CD4-positive, alpha-beta T cell treated with Interleukin-4 for 1 hour (primary cell): ENCODE measurements at places on chromosomes 7 and 10.
A peak's percentile ranks its signal among the peaks of the same experiment; 100 is the strongest.

GRCh38 chr10:31011665-31012022 lies 20.0 kb downstream of the ZNF438 start:
- no peak for DNase-seq

DNA sequence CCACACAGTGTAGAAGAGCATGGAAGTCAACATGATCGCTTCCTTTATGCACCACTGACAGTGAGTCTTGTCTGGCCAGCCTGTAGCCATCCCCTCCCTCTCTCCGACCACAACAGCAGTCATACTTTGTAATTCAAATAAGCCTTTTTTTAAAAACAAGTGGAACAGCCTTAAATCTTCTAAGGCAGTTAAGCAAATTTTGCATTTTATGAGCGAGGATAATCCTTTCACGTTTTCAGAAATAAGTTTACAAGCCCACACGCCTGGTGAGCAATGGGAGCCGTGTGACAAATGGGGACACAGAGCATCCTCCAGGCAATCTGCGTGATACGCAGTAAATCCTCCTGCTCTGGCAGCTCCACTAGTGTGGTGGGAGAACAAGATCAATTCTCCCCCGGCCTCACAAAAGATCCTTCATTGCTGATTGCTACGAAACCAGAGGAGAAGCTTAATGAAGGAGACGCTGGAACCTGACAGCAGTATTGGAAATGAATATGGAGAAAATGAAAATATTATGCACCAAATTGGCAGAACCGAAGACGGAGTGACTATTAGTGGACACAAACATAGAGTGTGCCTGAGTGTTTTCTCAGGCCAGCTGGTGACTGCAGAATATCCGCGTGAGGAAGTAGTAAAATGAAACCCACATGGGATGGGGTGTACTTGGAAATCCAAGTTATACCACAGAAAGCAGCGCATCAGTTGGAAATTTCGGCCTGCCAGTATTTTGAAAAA lies 104.2 kb upstream of the CDCA7L start:
- DNase-seq, result no peak

- no peak for DNase-seq
These were observed 5.8 kb downstream of the ACSL5 start for GRCh38 chr10:112379635-112380296.

DNA sequence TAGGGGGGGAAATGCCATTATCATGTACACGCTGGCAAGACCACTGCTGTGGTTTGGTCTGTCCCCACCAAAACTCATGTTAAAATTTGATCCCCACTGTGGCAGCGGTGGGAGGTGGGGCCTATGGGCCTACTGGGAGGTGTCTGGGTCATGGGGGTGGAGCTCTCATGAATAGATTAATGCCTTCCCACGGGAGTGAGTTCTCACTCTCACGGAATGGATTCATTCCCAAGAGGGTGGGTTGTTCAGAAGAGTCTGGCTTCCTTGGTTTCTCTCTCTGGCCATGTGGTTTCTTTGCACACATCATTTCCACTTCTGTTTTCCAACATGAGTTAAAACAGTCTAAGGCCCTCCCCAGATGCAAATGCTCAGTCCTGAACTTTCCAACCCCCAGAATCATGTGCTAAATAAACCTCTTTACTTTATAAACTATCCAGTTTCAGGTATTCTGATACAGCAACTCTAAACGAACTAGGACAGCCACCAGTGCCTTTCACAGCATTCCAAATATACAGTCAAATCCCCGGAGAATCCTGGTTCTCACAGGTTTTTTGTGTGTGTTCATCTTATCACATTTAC lies 44.3 kb downstream of the SMURF1 start:
- no peak for DNase-seq

DNA sequence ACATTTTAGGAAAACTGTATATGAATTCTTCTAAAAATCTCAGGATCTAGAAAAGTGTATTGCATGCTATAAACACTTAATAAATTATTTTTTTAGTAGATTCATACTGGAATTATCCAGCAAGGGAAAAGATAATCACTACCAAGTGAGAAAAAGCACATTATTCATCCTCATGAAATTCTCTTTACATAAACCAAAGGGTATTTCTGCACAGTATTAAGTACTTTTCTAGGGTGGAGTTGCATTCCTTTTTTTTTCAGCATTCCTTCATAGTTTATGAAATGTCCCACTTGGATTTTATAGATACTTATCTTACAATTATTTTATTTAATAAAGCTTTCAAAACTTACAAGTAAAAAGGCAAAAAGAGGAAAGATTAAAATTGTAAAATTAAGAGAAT lies 403.3 kb downstream of the HGF start:
- no peak for DNase-seq

DNA sequence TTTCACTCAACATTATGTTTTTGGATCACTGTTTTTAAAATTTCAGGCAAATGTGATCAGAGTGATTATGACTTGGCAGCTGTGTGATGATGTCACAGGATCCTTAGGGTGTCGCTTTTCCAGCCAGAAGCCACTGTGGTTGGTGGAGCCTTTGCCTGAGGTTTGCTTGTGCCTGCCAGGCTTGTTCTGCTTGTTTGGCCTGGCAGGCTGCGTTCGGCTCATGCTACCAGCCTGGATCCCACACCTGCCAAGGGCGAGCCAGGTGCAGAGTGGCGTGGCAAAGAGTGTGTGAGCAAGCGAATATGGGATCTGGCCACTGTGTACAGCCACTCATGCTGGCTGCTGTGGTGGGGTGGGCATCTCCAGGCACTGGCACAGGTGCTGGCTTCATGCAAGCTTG lies 55.7 kb downstream of the ADK start:
- DNase-seq, result no peak

- no peak for DNase-seq
These were observed 1149.2 kb upstream of the CELF2 start for GRCh38 chr10:9868499-9868898.

GRCh38 chr10:124476043-124476725 lies 14.6 kb downstream of the LHPP start:
- no peak for DNase-seq

GRCh38 chr10:17562614-17563013 lies 54.6 kb downstream of the HACD1 start:
- no peak for DNase-seq

DNA sequence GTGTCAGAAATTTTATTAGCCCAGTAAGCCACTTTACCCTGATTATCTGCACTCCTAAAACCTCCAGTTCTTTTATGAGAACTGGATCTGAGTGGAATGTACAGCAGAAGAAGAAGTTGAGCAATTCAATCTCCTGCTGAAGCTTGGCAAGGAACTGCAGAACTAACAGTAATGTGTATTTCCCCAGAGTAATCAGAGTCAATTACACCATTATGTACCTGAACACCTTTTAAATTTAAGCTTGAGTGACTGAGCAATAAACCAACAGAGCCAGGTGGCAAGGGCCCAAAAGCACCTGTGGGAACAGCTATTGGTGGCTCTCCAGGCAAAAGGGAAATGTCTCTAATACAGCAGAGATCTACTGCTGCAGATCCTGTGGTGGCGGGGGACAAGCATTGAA lies 40.1 kb upstream of the AKR1C2 start:
- no peak for DNase-seq

DNA sequence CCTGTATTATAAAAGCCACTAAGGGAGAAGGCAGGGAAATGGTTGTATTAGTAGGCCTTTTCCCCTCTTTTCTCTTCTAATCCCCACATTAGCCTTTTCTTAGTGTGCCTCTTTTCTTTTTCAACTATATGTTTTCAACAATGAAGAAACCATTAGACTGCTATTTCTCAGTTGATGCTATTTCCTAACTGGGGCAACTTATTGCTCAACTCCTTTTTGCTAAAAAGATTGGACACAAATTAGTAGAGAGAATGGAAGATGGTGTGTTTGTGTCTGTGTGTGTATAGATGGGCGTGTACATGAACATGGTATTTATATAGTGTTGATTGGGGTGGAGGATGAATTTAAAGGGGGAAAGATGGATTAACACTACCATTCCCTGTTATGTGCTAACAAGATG lies 28.4 kb downstream of the TBC1D12 start:
- DNase-seq, result no peak

DNA sequence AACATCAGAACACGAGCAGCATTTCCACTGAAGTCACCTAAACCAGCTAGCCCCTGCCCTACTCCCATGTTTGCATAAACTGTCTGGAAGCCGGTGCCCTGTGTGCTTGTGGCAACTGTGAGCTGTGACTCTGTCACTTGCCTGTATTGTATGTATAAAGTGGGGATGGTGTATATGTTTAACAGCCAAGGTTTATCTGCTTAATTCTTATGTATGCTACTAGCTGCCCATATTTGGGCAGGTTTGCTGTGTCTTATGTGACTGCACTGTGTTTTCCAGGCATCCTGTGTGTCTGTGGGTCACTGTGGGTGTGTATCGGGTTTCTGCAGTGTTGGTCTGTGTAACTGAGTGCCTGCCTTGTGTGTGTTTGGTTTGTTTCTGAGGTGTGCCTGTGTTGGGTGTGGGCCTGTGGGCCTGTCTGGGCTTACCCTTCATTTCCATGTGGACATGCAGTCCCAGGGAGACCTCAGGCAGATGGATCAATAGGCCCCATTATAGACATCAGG lies 9.3 kb downstream of the LBX1 start:
- DNase-seq, result no peak

GRCh38 chr10:24255115-24255880 lies 46.4 kb downstream of the KIAA1217 start:
- DNase-seq, result no peak

- no peak for DNase-seq
These were observed 495 bp upstream of the SDHAF3 start for GRCh38 chr7:97117035-97117371.

DNA sequence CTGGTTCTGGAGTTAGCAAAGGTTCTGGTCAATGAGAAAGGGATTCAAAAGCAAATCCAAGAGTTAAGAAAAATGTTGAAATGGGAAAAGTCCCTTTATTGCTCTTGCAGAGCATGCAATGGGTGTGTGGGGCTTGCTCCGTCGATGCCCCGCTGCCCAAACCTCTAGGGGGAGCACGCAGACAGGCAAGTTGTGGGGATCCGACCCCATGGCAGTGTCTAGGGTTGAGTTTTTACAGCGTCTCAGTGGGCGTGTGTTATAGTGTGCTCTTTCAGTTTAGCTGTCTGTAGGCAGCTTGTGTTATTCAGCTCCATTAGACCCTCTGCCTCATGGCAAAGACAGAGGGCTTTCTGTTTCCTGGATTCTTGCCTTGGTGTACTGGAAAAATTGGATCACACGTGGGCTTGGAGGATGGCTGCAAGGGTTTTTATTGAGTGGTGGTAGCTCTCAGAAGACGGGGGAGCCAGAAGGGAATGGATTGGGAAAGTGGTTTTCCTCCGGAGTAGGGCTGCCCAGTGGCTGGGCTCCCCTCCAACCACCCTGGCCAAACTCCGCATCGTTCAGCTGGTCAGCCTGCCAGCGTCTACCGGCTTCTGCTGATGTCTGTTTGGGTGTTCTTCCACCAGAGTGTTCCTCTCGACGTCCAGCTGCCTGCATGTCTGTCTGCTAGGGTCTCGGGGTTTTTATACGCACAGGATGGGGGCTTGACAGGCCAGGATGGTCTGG lies 102.3 kb upstream of the PLXDC2 start:
- DNase-seq, result no peak

GRCh38 chr10:131854579-131855335 lies 46.1 kb upstream of the PPP2R2D start:
- DNase-seq, result peak; percentile 6

- DNase-seq, result no peak
These were observed 159.6 kb downstream of the PARD3 start for GRCh38 chr10:34655286-34656170.

- DNase-seq, result no peak
These were observed 443 bp downstream of the MYOF start for GRCh38 chr10:93481637-93482144.

DNA sequence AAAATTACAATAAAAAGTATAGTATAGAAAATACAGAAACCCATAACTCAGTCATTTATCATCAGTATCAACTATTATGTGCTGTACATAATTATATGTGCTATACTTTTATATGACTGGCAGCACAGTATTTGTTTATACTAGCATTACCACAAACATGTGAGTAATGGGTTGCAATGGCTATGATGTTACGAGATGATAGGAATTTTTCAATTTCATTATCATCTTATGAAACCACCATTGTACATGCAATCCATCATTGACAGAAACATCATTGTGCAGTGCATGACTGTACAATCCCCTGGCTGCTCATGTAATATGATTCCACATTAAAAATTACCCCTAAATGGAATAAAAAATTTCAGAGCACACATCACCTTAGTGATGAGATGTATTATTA lies 55.7 kb upstream of the TMEM229A start:
- no peak for DNase-seq

DNA sequence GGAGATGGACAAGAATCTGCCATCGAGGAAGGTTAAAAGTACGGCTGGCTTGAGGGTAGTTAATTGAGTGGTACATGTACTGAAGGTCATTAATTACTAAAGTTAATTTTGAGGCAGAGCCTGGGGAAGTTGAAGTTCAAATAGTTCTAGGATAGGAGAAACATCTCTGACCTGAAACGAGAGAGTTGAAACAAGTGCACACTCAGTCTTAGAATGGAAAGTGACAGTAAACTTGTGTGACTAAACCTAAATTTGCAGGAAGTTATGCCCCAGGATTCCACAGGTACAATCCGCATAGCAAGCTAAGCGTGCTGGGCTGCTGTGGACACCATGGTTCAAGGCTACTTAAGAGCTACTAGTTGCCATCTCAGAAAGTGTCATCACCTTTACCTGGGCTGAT lies 209.9 kb downstream of the CHCHD3 start:
- DNase-seq, result no peak

GRCh38 chr7:66576646-66577045 lies 52.0 kb upstream of the KCTD7 start:
- DNase-seq, result no peak

- DNase-seq, result no peak
These were observed 67.8 kb upstream of the PPP2R2D start for GRCh38 chr10:131833013-131833412.

GRCh38 chr7:109579901-109580300 lies 1010.2 kb downstream of the DNAJB9 start:
- no peak for DNase-seq

DNA sequence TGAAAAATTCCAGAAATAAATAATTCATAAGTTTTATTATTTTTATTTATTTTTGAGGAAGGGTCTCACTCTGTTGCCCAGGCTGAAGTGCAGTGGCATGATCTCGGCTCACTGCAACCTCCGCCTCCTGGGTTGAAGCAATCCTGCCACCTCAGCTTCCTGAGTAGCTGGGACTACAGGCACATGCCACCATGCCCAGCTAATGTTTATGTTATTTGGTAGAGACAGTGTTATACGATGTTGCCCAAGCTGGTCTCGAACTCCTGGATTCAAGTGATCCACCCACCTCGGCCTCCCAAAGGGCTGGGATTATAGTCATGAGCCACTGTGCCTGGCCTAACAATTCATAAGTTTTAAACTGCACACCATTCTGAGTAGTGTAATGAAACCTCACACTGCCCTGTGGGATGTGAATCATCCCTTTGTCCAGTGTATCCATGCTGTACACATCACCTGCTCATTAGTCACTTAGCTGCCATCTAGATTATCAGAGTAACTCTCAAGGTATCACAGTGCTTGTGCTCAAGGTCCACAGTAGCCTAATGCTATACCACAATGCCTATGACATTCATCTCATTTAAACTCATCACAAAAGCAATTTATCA lies 17.9 kb downstream of the RTKN2 start:
- no peak for DNase-seq

GRCh38 chr10:50605951-50606270 lies 17.8 kb downstream of the SGMS1 start:
- no peak for DNase-seq
